ENCODE measurements at places on chromosomes 6 and 20. TPM values are rescaled to one million over a fixed set of nuclear protein-coding genes. Genes with fewer than 3 reads are reported as not detected.

GRCh38 chr20:35355372-35355771, 56.4 kb downstream of the UQCC1 start:
- no peak for DNase-seq

DNA sequence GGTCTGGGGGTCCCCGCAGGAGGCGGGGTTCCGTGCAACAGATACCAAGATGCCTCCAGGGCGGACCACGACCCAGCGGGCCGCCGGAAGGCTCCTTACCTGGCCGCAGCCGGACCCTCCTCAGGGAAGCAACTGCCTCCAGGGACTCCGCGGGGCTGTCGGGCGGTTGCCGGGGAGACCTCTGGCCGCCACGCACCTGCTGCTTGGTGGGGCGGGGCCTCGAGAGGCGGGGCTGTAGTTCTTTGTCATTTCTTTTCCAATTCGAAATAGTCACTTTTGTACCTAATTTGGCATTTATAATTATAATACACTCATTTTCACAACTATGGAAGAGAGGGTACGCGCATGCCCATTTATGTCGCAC, 647 bp downstream of the AK9 start:
- peak; percentile 41 for DNase-seq

GRCh38 chr20:6838181-6838826, 70.8 kb downstream of the BMP2 start:
- no peak for DNase-seq

DNA sequence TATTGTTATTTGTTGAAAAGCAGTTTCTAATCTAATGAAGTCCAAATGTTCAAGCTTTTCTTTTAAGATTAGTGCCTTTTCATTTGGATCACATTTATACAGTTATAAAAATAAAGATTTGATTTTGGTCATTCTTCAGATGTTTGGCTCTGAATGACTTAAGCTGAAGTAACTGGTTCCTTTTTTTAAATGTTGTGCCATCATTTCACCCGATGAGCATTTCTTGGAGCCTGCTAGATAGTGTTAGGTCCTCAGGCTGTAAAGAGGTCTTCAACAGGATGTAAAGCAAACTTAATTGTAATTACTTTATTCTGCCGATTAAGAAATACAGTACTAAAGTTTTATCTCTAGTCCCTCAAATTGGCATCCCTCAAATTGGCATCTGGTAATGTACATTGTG, 41.2 kb upstream of the ASIP start:
- no peak for DNase-seq

- DNase-seq, result no peak
Observed at GRCh38 chr20:19867940-19868371, 109.9 kb downstream of the RIN2 start.

DNA sequence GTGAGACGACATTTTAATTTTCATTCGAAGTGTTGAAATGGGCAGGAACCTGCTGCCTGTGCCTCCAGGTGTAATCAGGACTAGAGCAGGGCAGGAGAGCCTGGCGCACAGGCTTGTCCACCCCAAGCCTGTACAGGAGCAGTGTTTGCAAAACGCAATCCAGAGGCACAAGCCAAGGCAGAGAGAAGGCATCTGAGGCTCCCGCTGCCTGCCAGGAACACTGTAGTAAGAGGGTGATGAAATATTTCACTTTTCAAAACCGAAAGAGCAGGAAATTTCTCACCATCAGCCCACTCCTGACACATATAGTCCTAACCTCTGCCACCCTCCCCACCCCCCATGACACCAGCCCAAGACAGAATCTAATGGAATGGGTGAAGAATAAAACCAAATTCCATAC, 132.5 kb downstream of the RTN4IP1 start:
- DNase-seq, result no peak

DNA sequence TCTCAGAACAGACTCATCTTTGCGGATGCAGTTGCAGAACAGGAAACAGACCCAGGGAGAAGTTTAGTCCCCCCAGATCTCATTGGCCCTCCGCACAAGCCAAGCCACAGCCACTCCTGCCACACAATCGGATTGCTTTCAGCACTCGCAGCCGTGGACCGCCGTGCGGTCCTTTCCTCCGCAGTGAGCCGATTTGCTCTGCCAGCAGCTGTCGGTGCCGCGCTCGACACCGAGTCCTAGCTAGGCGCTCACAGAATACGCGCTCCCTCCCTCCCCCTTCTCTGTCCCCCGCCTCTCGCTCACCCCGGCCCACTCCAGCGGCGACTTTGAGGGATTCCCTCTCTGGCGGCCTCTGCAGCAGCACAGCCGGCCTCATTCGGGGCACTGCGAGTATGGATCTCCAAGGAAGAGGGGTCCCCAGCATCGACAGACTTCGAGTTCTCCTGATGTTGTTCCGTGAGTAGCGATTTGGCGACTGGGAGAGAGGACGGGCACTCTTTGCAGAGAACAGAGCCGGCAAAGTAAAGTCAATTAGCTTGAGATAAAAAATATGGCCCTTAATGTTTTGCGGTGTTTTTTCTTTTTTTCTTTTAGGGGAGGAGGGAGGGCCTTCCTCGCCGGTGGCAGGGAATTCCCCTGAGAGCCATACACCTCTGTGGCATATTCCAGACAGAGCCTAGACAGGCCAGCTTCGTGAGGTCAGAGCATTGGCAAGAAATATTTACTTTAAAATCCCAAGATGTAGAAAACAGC, at the start of gene LAMP5:
LAMP5 (plus strand) TSS at position 130 of the 753 bp plus-strand sequence; CDS start at position 393, 263 bp downstream.
- peak; percentile 18 for DNase-seq

- DNase-seq, result peak; percentile 1
Observed at GRCh38 chr6:169953686-169954085, 202.3 kb downstream of the ERMARD start.

- DNase-seq, result no peak
Observed at GRCh38 chr6:15255481-15255880, 9.6 kb downstream of the JARID2 start.

DNA sequence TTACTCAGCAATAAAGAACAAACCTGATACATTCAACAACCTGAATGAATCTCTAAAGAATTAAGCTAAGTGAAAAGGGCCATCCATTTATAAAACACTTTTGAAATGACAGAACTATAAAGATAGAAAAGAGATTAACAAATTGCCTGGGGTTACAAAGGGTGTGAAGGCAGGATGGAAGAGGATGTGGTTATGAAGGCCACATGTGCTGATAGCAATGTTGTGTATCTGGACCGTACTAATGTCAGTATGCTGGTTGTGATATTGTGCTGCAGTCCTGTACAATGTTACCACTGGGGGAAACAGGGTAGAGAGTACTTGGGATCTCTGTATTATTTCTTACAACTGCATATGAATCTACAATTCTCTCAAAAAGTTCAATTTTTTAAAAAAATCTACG, 36.4 kb downstream of the ELOVL5 start:
- DNase-seq, result no peak

DNA sequence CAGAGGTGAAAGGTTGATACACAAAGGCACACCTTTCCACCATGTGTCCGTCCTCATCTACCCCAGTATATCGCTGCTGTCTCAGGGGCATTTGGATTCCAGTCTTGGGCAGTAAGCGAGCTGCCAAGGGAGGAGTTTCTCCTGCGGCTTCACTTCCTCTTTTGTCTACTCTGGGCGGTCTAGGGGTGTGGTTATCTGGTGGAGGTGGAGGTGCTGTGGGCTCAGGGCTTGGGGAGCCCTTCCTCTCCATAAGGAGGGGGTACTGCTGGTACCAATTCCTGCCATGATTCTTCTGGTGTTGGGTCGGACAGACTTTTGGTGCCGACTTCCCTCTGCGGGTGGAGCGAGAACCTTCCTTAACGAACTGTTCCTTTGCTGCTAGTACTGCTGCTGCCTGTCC, 31.9 kb upstream of the FABP7 start:
- no peak for DNase-seq

DNA sequence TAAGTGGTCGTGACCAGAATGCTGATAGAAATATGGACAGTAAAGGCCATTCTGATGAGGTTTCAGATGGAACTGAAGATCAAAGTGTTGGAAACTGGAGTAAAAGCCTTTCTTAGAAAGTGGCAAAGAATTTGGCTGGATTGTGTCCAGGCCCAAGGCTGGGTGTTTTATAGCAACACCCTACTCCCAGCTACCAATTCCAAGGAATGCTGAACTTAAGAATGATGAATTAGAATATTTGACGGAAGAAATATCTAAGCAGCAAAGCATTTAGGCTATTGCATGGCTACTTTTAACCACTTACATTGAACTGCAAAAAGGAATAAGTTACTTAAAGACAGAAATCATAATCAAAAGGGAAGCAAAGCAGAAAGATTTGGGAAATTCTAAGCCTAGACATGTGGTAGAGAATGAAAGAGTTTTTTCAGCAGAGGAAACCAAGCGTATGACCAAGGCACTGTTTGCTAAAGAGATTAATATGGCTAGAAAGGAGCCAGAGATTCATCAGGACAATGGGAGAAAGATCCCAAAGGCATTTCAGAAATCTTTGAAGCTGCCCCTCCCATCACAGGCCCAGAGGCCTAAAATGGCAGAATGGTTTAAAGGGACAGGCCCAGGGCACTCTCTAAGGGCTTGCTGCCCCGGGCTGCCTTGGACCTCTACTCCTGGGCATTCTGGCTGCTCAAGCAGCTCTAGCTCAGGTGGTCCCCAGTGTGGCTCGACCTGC, 25.8 kb downstream of the SDHAF4 start:
- DNase-seq, result no peak

DNA sequence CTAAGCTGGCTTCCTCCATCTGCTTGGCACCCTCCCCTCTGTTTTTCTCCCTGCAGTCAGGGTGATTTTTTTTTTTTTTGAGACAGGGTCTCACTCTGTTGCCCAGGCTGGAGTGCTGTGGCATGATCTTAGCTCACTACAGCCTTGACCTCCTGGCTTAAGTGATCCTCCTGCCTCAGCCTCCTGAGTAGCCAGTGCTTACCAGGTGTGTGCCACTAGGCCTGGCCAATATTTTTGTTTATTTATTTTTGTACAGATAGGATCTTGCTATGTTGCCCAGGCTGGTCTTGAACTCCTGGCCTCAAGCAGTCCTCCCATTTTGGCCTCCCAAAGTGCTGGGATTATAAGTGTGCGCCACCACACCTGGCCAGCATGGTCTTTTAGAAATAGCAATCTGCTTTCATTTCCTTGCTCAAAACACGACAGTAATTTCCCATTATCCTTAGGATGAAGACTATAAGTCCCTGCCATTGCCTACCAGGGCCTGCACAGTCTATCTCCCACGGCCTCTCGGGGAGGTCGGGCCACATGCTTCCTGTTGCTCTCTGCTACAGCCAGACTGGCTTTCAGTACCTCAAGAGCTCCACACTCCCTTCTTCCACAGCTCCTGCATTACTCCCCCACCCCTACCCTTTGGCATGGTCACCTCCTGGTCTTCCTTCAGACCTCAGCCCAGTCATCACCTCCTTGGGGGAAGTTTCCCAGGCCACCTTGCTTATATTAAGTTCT, 11.1 kb upstream of the CD164 start:
- no peak for DNase-seq

Gene GRIK2
- total RNA-seq, result 86.6 TPM

Gene REM1
- 0.88 TPM for total RNA-seq

Gene OOEP
- not detected for total RNA-seq

Gene CAGE1
- total RNA-seq, result not detected

Gene PDE7B
- 14.9 TPM for total RNA-seq

Gene CTCFL
- not detected for total RNA-seq

Gene IER3
- 4.8 TPM for total RNA-seq

Gene MYT1
- 7.0 TPM for total RNA-seq

Gene FAM135A
- 50.5 TPM for total RNA-seq
